Astrocyte of the spinal cord (primary cell): ENCODE measurements at places on chromosomes 6 and 20.

DNA sequence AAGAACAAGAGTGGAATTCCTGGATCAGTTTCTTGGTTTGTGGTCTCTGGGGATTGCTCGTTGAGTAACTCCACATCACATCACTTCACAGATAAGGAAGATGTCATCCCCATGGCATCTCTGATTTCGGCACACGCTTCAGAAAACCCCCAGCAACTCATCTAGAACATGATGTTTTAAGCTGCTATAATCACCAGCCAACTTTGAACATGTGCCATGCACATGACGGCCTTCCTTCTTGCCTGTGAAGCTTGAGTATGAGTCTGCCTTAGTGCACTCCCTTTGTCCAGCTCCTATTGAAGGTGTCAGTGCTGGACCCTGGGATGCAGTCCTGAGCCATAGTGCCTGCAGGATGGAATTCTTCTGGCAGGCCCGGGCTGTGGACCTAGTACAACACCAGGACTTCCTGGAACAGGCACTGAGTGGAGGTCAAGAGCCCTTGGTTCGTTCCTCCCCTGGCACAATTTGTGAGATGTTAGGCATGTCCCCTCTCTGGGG is 231.5 kb upstream of the SUPT3H start:
- DNase-seq, result peak; percentile 79

DNA sequence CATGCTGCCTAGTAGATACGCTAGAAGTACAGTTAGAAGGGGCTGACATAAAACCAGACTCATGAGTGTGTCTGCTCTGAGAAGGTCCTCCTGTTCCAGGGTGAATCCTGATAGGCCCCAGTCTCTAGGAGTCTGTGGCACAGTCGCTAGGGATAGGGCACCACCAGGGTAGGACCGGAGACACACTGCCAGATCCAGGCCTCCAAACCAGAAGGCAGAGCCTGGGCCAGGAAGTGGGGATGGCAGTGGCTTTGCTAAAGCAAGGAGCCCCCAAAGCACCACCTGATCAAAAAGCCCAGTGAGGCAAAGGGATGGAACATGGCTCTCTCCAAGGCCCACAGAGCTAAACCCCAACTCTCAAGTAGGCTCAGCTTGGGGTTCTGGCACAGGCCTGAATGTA is 21.6 kb downstream of the MDGA1 start:
- no peak for DNase-seq

DNA sequence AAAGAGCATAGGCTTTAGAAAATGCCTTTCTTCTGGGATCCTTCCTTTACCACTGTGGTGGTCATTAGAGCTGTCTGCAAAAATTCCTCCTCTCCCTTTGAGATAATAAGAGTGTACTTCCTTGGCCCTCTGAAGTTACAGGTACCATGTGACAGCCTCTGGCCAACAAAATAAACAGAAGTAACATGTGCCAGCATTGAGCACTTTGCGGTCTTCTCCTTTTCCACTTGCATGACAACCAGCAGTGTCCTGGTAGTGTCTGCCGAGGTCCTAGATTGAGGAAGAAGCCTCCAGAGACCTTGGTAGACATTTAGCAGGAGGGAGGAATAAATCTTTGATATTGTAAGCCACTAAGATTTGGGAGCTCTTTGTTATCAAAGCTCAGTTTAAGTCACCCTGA is 87.5 kb upstream of the ARID1B start:
- DNase-seq, result no peak

GRCh38 chr6:78688668-78689067 is 178.7 kb upstream of the IRAK1BP1 start:
- no peak for DNase-seq

GRCh38 chr6:108541843-108542759 is 18.6 kb upstream of the FOXO3 start:
- DNase-seq, result peak; percentile 85

GRCh38 chr6:56250266-56250665 is 2.9 kb upstream of the COL21A1 start:
- DNase-seq, result no peak

DNA sequence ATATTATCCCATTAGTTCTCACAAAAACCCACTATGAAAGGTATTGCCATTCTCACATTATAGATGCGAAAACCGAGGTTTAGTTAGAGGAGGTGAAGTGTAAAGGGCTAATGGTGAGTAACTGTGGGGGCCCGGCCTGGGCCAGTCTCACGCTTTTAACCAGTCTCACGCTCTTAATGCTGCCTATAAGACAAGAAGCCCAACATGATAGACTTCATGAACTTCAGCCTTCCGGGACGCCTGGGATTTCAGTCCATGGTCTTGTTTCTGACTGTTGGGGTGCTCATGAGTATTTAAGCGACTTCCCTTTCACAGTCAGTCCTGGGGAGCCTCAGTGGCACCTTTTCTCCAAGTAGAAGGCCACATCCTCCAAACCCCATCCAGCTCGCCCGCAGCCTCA is 31.7 kb downstream of the AGPAT4 start:
- DNase-seq, result no peak

DNA sequence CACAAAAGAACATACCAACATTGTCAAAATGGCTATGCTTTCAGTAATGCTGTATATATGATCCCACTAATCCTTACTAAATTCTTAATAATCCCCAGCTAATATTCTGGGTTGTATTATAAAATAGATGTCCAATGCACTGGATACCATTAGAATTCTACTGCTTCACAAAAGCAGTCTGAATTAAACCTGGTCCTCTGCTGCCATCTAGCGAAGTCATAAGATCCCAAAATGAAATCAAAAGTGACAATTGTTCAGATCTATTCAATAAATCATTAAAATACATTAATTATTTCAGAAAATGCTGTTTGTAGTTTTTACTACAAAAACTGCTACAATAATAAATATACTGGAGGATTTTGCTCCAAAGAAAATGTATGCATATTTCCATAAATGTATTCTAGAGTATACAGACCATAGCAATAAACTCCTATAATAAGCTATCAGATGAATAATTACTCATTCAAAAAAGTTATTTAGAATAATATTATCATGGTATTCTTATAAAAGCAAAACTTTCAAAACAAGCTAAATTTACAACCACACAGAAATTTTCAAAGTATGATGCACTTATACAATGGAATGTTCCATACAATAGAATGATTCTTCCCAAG is 92.6 kb downstream of the RNGTT start:
- DNase-seq, result peak; percentile 66

GRCh38 chr6:134830194-134830593 is 119.7 kb downstream of the ALDH8A1 start:
- no peak for DNase-seq

- no peak for DNase-seq
Observed at GRCh38 chr6:31171931-31172905, 1.7 kb upstream of the POU5F1 start.

DNA sequence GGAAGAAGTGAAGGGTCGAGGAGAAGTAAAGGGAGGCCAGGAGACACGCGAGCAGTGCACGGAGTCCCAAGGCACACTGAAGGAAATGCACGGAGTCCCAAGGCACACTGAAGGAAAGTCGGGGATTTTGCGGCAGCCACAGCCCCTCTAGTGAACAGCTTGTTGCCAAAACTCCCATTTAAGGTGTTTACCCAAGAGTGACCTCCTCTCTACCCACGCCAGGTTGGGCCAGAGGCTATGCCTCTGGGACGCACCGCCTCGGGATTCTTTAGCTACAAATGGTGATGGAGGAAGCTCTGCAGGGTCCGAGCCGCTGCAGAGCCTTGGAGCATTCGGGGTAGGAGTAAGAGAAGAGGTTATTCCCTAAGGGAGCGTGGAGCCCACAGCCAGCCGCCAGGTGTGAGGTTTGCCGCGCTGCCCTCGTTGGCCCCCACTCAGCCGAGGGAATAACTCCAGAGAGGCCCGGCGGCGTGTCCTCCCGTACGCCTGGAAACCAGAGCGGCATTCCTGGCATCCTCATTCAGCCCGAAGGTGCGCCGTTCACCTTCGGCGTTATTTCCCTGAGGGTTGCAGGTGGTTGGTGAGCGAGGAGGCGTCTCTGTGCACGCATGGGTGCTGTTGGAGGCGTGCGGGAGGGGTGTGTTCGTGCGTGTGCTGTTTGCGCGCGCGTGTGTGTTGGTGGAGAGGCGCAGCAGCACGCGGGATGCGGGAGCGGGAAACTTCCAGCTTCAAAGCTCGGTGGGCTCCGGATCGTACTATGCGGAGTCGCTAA is 3.4 kb upstream of the MAFB start:
- no peak for DNase-seq
